ENCODE measurements at places on chromosomes 7 and 10.

- DNase-seq = no peak
Observed at GRCh38 chr7:11784769-11785536, 47.0 kb downstream of the THSD7A start.

GRCh38 chr7:157016352-157017041, 6.0 kb upstream of the MNX1 start:
- DNase-seq = no peak

GRCh38 chr10:49651917-49652316, 27.5 kb upstream of the C10orf53 start:
- DNase-seq = no peak

- DNase-seq = no peak
Observed at GRCh38 chr10:89118091-89118490, 89.0 kb downstream of the CH25H start.

DNA sequence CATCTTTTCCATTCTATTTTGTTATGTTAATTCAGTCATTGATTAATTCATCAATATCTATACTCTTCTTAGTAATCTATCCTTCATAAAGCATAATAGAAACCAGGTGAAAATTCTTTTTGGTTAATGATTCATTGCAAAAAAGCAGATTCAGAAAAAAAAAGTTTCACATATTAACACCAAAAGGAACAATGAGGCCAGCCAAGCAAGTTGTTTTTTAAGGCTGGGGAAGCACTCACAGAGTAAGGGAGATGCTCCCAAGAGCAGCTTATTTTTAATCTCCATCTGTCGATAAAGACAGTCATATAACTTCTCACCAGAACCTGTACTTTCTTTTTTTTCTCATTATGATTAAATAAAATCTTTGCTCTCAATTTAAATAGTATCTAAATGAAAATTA, 95.8 kb downstream of the CACNA2D1 start:
- DNase-seq = no peak

Measured in cortex of kidney (tissue), 1 donor.